HCT116 (cell line): ENCODE measurements at places on chromosomes 3 and 15. TPM values are rescaled to one million over a fixed set of nuclear protein-coding genes. Genes with fewer than 3 reads are reported as not detected.

GRCh38 chr15:73482166-73482565, 39.2 kb downstream of the REC114 start:
- no peak for DNase-seq

The CPEB1 gene
- not detected for total RNA-seq

- DNase-seq = no peak
These were observed 304.8 kb upstream of the STAC start for GRCh38 chr3:36075491-36075890.

GRCh38 chr3:81261996-81262395, 499.4 kb downstream of the GBE1 start:
- no peak for DNase-seq

- DNase-seq = no peak
These were observed 362.4 kb downstream of the CGGBP1 start for GRCh38 chr3:87696124-87697013.

DNA sequence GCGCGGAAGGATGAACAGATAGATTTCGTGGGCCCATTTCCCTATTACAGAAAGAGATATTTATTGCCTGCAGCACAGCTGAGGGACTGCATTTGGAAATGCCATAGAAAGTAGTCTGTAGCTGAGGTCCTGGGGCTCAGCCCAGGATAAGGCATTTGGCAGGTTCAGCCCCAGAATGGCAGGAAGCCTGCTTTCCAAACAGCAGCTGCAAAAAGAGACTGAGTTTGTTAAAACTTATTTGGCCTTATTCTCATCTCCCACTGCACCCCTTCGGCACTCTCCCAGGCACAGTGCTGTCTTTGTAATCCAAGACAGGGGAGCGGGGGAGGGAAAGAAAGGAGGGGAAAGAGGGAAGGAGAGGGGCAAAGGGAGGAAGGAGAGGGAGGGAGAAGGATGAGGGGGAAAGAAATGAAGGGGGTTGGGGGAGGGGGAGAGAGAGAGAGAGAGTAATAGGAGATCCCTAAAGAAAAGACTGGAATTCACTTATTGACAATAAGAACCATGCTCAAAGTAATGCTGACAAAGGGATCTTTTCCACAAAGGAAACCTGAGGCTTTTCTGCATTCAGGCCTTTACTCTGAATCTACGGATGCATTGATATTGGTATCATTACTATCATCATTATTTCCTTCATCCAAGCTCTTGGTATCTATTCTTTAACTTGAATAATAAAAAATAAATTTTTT, 94.0 kb upstream of the LRRN1 start:
- no peak for DNase-seq

DNA sequence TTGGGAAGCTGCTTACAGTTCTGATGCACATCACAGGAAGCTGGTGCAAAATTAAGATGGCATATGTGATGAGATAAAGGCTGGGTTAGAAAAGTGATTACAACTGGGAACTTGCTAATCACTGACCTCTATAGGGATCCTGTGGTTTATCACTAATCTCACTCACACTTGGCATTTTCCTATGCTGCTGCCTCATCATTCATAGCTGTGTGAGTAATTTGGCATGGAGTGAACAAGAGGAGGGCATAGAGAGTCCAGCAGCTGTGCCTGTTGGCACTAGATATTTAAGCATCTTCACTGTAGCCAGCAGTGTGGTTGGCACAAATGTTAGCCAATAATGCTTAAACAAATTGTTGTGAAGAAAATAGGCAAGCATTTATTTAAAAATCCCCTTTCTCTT, 217.7 kb upstream of the CGNL1 start:
- no peak for DNase-seq

DNA sequence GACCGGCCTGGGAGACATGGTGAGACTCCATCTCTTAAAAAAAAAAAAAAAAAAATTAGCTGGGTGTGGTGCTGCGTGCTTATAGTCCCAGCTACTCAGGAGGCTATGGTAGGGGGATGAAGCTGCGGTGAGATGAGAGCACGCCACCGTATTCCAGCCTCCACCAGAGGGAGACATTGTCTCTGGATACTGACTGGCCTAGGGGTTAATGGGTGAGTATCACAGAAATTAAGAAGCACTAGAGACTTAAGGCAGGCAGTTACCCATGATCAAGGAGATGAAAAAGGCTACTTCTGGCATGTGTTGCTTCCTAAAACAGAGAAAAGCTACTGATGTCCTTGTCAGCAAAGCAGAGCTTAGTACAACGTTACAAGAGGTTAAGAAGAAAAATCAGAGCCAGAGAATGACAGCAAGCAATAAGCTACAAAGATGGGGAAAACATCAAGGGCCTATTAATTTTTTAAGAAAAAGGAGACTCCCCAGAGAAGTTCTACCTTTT, 8.6 kb downstream of the TFRC start:
- peak; percentile 35 for DNase-seq
